Hair follicle dermal papilla cell (primary cell): ENCODE measurements at places on chromosomes 5 and 9. TPM values are rescaled to one million over a fixed set of nuclear protein-coding genes. Genes with fewer than 3 reads are reported as not detected.

The IL9 gene
- total RNA-seq: not detected in 2 replicates

The NOXA1 gene
- total RNA-seq: 0.49 and 0.65 TPM in 2 replicates

The SLC1A1 gene
- 5.4 and 8.3 TPM in 2 replicates for total RNA-seq

The ZDHHC11 gene
- total RNA-seq: 0.73 and 0.97 TPM in 2 replicates

The PHF2 gene
- total RNA-seq: 21.9 and 22.6 TPM in 2 replicates

The CCDC171 gene
- 2.4 and 3.9 TPM in 2 replicates for total RNA-seq

The C6 gene
- not detected in 2 replicates for total RNA-seq

The PRRX2 gene
- 76.4 and 92.7 TPM in 2 replicates for total RNA-seq

The SLC4A9 gene
- not detected in 2 replicates for total RNA-seq

The NR2F1 gene
- 23.2 and 25.5 TPM in 2 replicates for total RNA-seq

The IFNA2 gene
- not detected in 2 replicates for total RNA-seq

The C9orf152 gene
- not detected in 2 replicates for total RNA-seq

The KYAT1 gene
- total RNA-seq: 5.2 and 6.9 TPM in 2 replicates

The IL4 gene
- total RNA-seq: not detected in 2 replicates

The ALDOB gene
- total RNA-seq: not detected in 2 replicates

The FGF18 gene
- 0.12 and 0.16 TPM in 2 replicates for total RNA-seq

The ANKRD33B gene
- 3.4 and 7.0 TPM in 2 replicates for total RNA-seq

The MED27 gene
- 19.0 and 22.2 TPM in 2 replicates for total RNA-seq

The LHX6 gene
- not detected in 2 replicates for total RNA-seq

The SHROOM1 gene
- 12.8 and 14.7 TPM in 2 replicates for total RNA-seq

The CD274 gene
- total RNA-seq: 2.9 and 4.5 TPM in 2 replicates

The BSPRY gene
- total RNA-seq: not detected in 2 replicates

The ENHO gene
- not detected in 2 replicates for total RNA-seq

The CDC25C gene
- total RNA-seq: 0.65 and 1.3 TPM in 2 replicates

The ZFP37 gene
- total RNA-seq: 3.6 and 4.5 TPM in 2 replicates

The ORM2 gene
- total RNA-seq: not detected in 2 replicates

The FBXO10 gene
- total RNA-seq: 22.2 and 23.2 TPM in 2 replicates

The CEL gene
- under 0.01 TPM in 1 of 2 replicates, not detected in the other for total RNA-seq

The COL5A1 gene
- 249 and 339 TPM in 2 replicates for total RNA-seq

The IL5 gene
- total RNA-seq: not detected in 2 replicates

The GLIPR2 gene
- 19.1 and 30.0 TPM in 2 replicates for total RNA-seq

The PCDHB15 gene
- 0.24 and 0.32 TPM in 2 replicates for total RNA-seq

The SAXO1 gene
- under 0.01 TPM in 2 replicates for total RNA-seq
